ENCODE measurements at places on chromosomes 1 and 21.

- DNase-seq = no peak
These were observed 151.2 kb upstream of the TNR start for GRCh38 chr1:175894581-175894980.

GRCh38 chr1:175911138-175911537 is 167.7 kb upstream of the TNR start:
- no peak for DNase-seq

DNA sequence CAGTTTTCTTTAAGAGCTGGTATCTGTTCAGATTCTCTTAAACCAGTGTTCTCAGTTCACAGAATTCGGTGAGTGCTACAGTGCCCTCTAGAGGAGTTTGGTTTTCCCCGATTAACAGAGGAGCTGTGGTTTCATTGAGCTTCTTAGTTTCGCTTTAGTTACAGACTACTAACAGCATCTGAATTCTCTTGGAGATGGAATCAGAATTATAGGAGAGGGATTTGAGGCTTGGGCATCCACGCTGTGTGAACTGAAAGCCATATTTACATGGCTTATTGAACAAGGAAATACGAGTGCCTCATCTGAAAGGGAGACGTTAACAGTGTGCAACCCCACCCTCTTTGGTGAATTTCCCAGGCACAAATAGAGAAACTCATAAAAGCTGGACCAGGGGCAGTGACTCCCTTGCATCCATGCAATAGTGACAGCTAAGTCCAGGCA is 202.0 kb downstream of the USH2A start:
- peak; percentile 72 for DNase-seq

GRCh38 chr1:174297351-174297750 is 138.0 kb downstream of the RABGAP1L start:
- no peak for DNase-seq

DNA sequence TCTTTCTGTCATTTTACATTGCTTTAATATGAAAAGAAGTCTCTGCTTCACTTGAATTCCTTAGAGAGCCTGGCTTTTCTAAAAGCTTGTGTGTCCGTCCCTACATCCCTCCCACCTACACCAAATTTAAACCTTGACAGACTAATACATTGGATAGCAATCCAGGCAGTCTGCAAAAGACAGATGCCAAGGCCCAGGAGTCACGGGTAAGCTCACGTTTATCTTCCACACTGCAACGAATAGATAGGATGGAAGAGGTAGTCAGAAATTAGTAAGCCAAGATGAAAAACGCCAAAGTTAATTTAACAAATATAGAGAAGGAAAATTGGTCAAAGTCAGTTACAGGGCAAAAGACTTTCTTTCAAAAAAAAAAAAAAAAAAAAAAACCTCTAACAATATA is 338.1 kb downstream of the SMYD3 start:
- DNase-seq = no peak
